ENCODE measurements at places on chromosomes 16 and 17. TPM values are rescaled to one million over a fixed set of nuclear protein-coding genes. Genes with fewer than 3 reads are reported as not detected.

- no peaks in the 10 kb centered on the region for H3K36me3 ChIP-seq
- H3K4me1 ChIP-seq: no peaks in the 10 kb centered on the region
- H3K27me3 ChIP-seq: no peaks in the 10 kb centered on the region
- H3K27ac ChIP-seq: no peak overlapping the region
- H3K4me3 ChIP-seq: no peak overlapping the region
These were observed 271.9 kb upstream of the PMFBP1 start for GRCh38 chr16:72443809-72444208.

DNA sequence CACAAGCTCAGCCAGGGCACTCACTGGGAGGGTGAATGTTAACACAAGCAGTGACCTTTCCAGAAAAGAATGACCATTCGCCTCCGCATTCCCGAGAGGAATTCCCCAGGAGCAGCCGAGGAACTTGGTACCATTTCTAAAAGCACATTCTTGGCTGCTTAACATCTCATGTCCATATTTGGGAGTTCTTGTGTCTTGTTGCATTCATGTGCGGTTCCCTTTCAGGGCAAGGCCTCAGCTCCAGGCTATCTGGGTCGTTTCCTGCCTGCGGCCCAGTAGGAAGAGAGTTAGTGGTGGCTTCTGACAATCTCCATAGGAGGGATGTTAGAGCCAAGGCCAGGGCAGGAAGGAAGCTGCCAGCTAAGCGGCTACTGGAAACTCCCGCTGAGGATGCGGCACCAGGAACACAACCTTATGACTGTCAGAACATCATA, 27.8 kb upstream of the MEAK7 start:
- H3K27ac ChIP-seq: peak overlapping the region; percentile 71
- no peaks in the 10 kb centered on the region for H3K36me3 ChIP-seq
- peak; percentile 99 for DNase-seq

GRCh38 chr16:11634312-11634711, 33.9 kb upstream of the SNN start:
- H3K27ac ChIP-seq: no peak overlapping the region
- H3K4me3 ChIP-seq: no peak overlapping the region
- no peaks in the 10 kb centered on the region for H3K36me3 ChIP-seq
- DNase-seq: no peak

DNA sequence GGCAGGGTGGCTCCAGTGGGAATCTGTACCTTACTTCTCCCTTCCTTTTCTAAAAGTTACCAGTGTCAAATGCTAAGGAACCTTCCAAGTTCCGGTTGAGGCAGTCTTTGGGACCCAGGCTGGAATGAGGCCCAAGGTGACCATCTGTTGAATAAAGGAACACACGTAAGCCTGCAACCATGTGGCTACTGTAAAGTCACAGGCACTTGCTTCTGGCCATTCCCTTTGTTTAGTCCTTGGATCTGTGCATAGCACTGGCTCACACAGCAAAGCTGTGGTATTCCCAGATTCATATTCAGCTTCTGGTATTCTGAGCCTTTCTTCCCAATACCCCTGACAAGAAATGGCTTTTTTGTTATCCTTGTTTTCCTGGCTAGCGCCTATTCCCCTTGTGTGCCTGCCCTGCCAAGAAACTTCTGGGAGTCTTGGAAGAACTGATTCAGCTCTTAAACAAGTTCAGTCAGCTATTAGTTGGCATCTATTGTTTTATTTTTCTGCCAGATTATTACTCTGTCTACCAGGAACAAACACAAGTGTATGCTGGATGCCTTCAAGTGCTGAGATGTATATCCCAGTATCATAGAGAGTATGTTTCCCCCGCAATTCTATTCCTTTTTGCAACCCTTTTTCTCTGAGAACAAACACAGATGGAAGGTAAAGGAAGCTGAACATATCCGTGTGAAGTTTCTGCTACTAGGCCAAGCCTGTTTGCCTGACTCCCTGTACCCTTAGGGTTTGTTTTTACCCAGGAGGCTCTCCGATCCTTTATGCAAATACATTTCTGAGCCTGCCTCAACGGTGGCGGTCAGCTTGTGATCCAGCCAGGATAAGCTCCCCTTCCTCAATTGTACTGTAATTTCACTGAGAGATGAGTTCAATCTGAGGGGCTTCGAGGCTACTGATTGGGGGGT, 13.2 kb downstream of the TMEM238L start:
- no peaks in the 10 kb centered on the region for H3K27me3 ChIP-seq
- H3K36me3 ChIP-seq: no peaks in the 10 kb centered on the region
- no peak overlapping the region for H3K27ac ChIP-seq

- H3K27ac ChIP-seq: no peak overlapping the region
- H3K4me3 ChIP-seq: no peak overlapping the region
- H3K27me3 ChIP-seq: no peaks in the 10 kb centered on the region
- no peak for DNase-seq
These were observed 104.9 kb downstream of the ADCY9 start for GRCh38 chr16:4011225-4011939.

- no peaks in the 10 kb centered on the region for H3K27me3 ChIP-seq
- no peaks in the 10 kb centered on the region for H3K36me3 ChIP-seq
- H3K27ac ChIP-seq: no peak overlapping the region
- DNase-seq: no peak
- peaks cover 14% of the 10 kb centered on the region for H3K4me1 ChIP-seq
These were observed 15.7 kb downstream of the TMEM94 start for GRCh38 chr17:75472119-75472518.

GRCh38 chr16:4419402-4419959, 3.1 kb upstream of the CORO7 start:
- no peaks in the 10 kb centered on the region for H3K27me3 ChIP-seq
- no peak for DNase-seq
- H3K36me3 ChIP-seq: no peaks in the 10 kb centered on the region
- H3K27ac ChIP-seq: no peak overlapping the region

DNA sequence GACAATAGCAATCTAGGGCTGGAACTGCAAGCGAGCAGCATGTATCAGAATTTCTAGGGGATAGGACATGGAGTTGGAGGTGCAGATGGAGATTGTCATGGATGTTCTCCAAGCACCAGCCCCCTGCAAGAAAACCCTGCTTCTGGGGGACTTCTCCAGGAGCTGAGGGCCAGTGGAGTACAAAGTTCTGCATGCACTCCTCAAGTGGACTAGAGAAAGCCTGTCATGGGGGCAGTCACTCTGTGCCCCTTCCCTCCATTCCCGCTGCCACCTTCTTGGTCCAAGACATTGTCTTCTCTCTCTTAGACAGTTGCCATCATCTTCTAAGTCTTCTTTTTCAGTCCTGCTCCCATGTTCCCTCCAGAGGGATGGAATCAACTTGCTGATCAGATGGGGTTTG, 87.9 kb downstream of the AIPL1 start:
- H3K27ac ChIP-seq: no peak overlapping the region
- no peak overlapping the region for H3K4me3 ChIP-seq
- no peak for DNase-seq
- H3K4me1 ChIP-seq: no peaks in the 10 kb centered on the region
- no peaks in the 10 kb centered on the region for H3K27me3 ChIP-seq
- no peaks in the 10 kb centered on the region for H3K36me3 ChIP-seq

DNA sequence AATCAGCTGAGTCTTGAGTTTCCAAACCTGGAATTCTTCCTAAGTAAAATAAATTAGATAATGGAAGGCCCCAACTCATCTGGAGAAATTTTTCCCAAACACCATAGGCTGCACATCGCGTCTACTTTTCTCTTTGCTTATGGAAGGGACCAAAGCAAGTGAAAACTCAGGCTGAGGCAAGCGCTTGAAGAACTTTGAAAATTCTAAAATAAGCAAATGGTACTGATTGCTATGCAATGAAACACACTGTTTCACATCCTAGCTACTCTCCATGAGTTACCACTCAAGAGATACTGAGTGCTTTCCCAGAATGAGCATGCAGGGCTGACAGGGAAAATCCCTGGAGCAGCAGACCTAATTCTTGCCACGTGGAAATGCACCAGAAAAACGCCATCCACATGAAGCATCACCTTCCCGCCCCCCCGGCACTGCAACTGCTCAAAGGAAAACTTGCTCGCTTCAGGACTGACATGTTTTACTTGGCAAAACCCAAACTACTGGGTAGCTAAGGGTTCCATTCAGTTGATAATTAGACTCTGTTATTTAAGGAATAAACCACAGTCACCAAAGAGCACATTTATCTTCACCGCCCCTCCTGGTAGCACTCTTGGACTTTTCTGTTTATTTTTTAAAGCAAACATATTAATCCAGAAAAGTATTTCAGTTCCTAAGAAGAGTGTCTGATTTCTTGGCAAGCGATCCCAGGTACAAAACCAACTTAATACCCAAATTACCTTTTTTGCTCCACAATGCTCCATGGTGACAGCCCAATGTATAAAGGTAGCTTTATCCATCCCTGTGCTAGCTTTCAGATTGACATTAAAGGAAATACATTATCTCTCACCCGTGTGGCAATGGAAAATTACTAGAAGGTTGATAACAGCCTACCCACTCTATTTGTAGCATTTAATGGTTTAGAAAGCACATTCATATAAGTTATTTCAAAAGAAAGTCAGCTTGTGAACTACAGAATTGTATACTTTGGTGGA, 62.5 kb downstream of the WDR59 start:
- H3K4me1 ChIP-seq: no peaks in the 10 kb centered on the region
- no peaks in the 10 kb centered on the region for H3K36me3 ChIP-seq
- DNase-seq: peak; percentile 5
- H3K27me3 ChIP-seq: no peaks in the 10 kb centered on the region
- H3K27ac ChIP-seq: no peak overlapping the region
- no peak overlapping the region for H3K4me3 ChIP-seq

DNA sequence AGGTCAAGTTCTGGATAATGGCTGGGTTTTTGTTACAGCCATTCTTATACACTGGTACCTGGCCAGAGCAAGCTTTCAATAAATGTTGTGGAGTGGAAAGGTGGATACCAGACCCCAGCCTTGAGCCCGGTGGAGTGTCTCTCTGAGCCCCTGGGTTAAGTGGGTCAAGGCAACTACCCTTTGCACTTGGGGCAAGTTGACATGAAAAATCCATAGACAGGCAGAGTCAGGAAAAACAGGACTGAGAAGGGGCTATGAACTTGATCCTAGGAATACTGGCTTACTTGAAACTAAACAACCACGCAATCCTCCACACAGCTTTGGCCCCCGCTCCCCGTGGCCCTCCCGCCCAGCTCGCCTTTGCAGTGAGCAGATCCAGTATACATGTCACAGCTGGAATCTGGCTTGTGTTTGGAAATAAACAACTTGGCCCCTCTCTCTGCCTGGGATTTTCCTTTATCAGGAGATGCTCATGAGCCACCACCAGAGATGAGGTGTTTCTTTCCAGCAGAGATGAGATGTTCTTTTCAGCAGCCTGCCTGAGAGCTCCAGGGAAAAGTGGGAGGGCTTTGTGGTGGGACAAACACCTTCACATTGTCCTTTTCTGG, 65.9 kb downstream of the KSR1 start:
- no peak overlapping the region for H3K4me3 ChIP-seq
- no peaks in the 10 kb centered on the region for H3K27me3 ChIP-seq
- H3K4me1 ChIP-seq: no peaks in the 10 kb centered on the region
- no peak for DNase-seq
- H3K36me3 ChIP-seq: no peaks in the 10 kb centered on the region
- H3K27ac ChIP-seq: no peak overlapping the region

Gene ALDH3A1
- total RNA-seq: 0.17 TPM

Gene RAPGEFL1
- total RNA-seq: 1.2 TPM

Gene RTN4RL1
- total RNA-seq: 0.51 TPM

Gene MRPS7
- total RNA-seq: 44.7 TPM
